ENCODE measurements at places on chromosomes 7 and 10.

DNA sequence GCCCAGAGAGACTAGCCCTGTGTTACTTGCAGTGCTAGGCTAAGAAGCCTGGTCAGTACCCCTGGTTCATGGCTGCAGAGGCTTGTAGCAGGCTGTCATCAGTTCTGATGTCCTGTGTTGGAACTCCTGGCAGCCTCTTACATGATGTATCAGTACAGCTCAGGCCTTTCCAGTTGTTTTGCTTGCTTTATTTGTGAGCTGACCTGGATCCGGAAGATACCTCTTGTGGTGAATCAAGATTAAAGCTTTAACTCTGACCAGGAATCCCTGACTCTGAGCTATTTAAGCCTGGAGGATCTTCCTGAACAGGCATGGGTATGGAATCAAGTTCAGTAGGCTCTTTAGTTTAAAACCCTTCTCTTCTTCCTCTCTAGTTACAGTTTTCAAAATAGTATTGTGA, 4.4 kb downstream of the STARD3NL start:
- no peak for DNase-seq

GRCh38 chr7:72254455-72254854, 157.7 kb downstream of the CALN1 start:
- DNase-seq = no peak

- no peak for DNase-seq
These were observed 182.3 kb downstream of the NSUN6 start for GRCh38 chr10:18469125-18469524.

DNA sequence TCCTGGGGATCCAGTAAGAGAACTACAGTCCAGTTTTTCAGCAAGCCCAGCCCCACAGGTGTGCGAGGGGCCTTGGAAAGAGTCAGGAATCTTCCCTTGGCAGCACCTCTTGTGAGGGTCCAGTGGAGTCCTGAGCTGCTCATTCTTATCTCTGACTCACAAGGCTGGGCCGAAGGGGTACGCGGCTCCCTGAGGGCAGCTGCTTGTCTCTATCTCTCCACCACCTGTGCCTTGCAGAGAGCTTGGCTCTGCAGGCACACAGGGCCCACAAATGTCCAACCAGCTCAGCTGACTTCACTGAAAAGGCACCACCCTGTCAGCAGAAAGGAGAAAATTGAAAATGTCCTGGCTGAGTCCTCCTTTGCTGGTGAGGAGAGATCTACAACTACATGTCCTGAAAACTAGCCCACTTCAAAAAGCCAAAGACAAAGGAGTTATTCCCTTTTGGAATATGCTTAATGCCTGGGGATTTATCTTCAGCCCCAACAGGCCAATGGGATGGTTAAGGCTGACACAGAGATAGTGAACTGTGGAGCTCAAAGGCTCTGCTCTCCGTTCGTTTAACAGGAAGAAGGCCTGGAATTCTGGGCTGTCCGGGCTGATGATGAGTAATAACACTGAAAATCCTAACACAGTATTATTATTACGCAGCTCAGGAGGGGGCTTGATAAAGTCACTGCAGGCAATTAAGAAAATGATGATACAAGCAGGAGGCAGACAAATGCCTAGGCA, 23.4 kb downstream of the UROS start:
- no peak for DNase-seq

- DNase-seq = peak; percentile 18
These were observed 277.8 kb downstream of the CELF2 start for GRCh38 chr10:11295492-11295891.

- no peak for DNase-seq
These were observed 44.9 kb upstream of the CHST15 start for GRCh38 chr10:124138195-124138882.

Measured in activated CD8-positive, alpha-beta memory T cell treated with anti-CD3 and anti-CD28 coated beads, Interleukin-2, amount 10 ng/mL, durations not matched to agents 7 days and 5 days (primary cell).